CD4-positive, alpha-beta memory T cell (primary cell): ENCODE measurements at places on chromosomes 6 and 20. TPM values are rescaled to one million over a fixed set of nuclear protein-coding genes. Genes with fewer than 3 reads are reported as not detected.

DNA sequence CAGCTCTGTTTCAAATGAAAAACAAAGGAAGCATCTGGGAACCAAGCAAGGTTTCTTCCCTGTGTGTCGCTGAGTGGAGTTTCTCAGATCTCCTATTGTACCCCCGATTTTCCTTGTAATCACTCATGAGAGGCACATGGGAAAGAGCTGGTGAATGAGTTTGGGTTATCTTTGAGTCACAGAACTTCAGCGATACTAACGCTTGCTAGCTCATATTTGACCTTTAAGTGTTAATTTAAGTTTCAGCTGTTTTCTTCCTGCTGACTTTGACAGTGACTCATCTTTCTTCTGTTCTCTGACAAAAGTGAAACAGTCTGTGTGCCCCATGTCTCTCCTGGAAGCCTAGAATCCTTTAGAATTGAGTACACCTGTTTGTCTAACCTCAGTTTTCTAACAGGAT, 261.1 kb upstream of the RGS17 start:
- DNase-seq = no peak
- no peak overlapping the region for H3K27ac ChIP-seq
- H3K27me3 ChIP-seq = no peaks in the 10 kb centered on the region
- no peak overlapping the region for H3K4me3 ChIP-seq

- H3K27me3 ChIP-seq = no peaks in the 10 kb centered on the region
- H3K4me3 ChIP-seq = no peak overlapping the region
- no peaks in the 10 kb centered on the region for H3K36me3 ChIP-seq
- no peaks in the 10 kb centered on the region for H3K4me1 ChIP-seq
- DNase-seq = no peak
Measured at GRCh38 chr6:143486752-143487151, 24.8 kb downstream of the FUCA2 start.

DNA sequence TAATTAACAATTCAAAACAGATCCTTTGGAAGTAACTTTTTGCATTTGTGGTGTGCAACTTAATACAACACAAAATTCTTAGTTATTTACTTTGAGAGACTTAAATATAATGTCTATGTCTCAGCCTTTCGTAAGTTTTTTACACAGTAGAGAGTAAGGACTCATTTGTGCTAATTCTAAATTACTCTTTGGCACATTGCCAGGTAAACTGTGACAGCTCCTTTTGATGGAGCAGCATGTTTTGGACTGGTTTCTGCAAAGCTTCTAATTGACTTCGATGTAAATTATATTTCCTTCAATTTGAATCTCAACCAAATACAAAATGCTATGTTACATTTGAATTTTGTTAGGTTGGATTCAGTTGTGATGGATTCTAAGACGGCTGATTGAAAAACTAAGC, 450.7 kb upstream of the OPRM1 start:
- H3K27me3 ChIP-seq = no peaks in the 10 kb centered on the region
- H3K4me1 ChIP-seq = no peaks in the 10 kb centered on the region
- H3K4me3 ChIP-seq = no peak overlapping the region
- no peaks in the 10 kb centered on the region for H3K36me3 ChIP-seq
- H3K27ac ChIP-seq = no peak overlapping the region

DNA sequence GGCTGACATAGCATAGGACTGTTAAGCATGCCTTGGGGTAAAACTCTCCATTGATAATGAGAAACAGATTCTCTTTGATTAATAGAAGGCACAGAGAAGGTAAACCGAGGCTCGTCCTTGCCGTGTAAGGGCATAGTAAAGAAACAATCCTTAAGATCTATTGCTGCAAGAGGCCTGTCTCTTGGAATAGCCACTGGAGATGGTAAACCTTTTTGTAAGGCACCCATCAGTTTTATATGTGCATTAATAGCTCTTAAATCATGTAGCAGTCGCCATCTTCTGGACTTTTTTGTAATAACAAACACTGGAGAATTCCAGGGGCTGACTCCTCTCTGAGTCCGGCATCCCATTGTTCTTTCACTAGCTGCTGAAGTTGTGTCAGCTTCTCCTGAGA, 8.4 kb upstream of the ABHD12 start:
- H3K4me1 ChIP-seq = no peaks in the 10 kb centered on the region
- H3K36me3 ChIP-seq = no peaks in the 10 kb centered on the region
- no peaks in the 10 kb centered on the region for H3K27me3 ChIP-seq
- no peak overlapping the region for H3K27ac ChIP-seq
- no peak overlapping the region for H3K4me3 ChIP-seq
- DNase-seq = no peak

- no peaks in the 10 kb centered on the region for H3K36me3 ChIP-seq
- H3K27me3 ChIP-seq = no peaks in the 10 kb centered on the region
- H3K4me3 ChIP-seq = no peak overlapping the region
- H3K27ac ChIP-seq = no peak overlapping the region
- H3K4me1 ChIP-seq = no peaks in the 10 kb centered on the region
Measured at GRCh38 chr20:33433465-33434234, 9.9 kb downstream of the SNTA1 start.

GRCh38 chr6:80714513-80714912, 608.0 kb downstream of the BCKDHB start:
- no peak overlapping the region for H3K4me3 ChIP-seq
- DNase-seq = no peak
- H3K27me3 ChIP-seq = no peaks in the 10 kb centered on the region
- H3K36me3 ChIP-seq = no peaks in the 10 kb centered on the region
- no peak overlapping the region for H3K27ac ChIP-seq

GRCh38 chr20:49034070-49034732, 11.9 kb upstream of the CSE1L start:
- no peak overlapping the region for H3K27ac ChIP-seq
- H3K4me3 ChIP-seq = no peak overlapping the region
- peaks cover 19% of the 10 kb centered on the region for H3K4me1 ChIP-seq

DNA sequence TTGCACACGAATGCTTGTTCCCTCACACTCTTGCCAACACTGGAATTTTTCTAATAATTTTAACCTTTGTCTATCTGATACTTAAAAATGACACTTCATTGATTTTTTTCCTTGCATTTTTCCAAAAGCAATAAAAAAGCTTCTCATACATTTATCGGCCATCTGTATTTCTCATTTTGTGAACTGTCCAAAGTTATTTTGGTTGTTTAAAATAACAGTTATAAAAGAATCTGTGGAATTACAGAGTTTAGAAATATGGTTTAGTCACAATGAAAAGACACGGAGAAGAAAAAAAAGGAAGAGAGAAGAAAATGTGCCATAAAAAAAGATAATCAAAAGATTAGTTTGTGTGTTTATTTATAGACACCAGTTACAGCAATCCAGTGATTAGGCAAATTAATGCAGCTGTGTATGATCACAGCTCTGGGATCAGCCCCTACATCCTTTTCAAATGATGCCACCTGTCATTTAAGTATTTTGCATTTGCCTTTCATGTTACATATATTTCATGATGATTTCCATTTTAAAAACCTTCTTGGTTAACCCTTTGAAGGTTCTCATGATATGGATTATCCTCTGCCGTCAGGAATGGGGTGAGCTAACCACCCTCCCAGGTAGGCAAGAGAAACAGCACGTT, 171.7 kb downstream of the BACH2 start:
- no peak for DNase-seq
- no peaks in the 10 kb centered on the region for H3K4me1 ChIP-seq
- H3K4me3 ChIP-seq = no peak overlapping the region
- H3K36me3 ChIP-seq = no peaks in the 10 kb centered on the region
- no peak overlapping the region for H3K27ac ChIP-seq

GRCh38 chr6:24883618-24884017, 52.1 kb downstream of the RIPOR2 start:
- DNase-seq = peak; percentile 64
- H3K27ac ChIP-seq = peak overlapping the region; percentile 42
- H3K27me3 ChIP-seq = no peaks in the 10 kb centered on the region
- peaks cover 96% of the 10 kb centered on the region for H3K4me1 ChIP-seq
- H3K4me3 ChIP-seq = no peak overlapping the region

- H3K4me3 ChIP-seq = no peak overlapping the region
- H3K27me3 ChIP-seq = no peaks in the 10 kb centered on the region
- no peak overlapping the region for H3K27ac ChIP-seq
- no peaks in the 10 kb centered on the region for H3K36me3 ChIP-seq
Measured at GRCh38 chr20:17137692-17138091, 89.1 kb upstream of the PCSK2 start.

DNA sequence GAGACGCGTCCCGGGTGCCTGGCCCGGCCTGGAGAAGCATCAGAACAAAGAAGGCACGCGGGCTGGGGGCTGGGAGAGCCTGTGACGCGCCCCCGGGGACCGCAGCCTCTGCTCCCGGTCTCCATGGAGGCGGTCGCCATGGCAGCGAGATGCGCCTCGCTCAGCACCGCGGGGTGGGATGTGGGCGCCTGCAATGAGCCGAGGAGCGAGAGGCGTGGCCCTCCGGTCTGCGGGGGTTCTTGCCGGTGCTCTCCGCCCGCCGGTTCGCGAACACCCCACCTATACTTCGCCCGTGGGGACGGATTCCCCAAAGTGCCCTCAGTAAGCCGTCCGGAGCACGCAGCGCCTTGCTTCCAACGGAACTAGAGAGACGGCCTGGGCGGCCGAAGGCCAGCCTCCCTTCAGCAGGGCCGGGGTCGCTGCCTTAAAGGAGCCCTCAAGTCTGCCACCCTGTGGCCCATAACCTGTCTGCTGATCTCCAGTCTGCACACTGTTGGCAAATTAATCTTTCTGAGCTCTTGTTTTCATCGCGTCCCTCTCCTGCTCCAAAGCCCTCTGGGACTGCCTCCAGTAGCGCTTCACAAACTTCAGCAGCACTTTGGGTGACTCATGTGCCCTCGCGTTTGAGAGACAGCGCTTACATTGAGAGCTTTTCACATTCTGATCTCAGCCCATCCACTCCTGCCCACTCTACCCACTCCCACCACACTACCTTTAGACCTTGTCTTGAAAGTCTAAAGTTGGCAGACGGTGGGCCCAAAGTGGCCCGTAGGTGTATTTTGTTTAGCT, 983 bp upstream of the ADISSP start:
- peak; percentile 93 for DNase-seq
- H3K4me1 ChIP-seq = peaks cover 25% of the 10 kb centered on the region
- no peaks in the 10 kb centered on the region for H3K27me3 ChIP-seq
- H3K4me3 ChIP-seq = peak overlapping the region; percentile 90

DNA sequence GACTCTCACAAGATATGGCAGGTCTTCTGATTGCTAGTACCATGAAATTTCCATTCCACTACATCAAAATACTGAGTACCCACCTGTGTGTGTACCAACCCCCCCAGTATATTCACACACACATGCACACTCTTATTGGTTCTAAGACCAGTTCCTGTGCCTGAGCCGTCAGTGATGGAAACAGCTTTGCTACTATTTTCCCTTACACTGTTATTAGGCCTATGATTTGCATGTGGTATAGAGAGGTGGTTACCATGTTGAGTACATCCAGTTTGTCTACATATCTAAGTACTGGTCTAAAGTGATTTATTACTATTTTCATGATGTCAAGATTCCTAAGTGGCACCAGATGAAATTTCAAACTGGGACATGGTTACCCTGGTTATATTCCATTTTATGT, 459.9 kb downstream of the BCKDHB start:
- no peak overlapping the region for H3K27ac ChIP-seq
- H3K27me3 ChIP-seq = no peaks in the 10 kb centered on the region
- no peak for DNase-seq
- H3K4me3 ChIP-seq = no peak overlapping the region

DNA sequence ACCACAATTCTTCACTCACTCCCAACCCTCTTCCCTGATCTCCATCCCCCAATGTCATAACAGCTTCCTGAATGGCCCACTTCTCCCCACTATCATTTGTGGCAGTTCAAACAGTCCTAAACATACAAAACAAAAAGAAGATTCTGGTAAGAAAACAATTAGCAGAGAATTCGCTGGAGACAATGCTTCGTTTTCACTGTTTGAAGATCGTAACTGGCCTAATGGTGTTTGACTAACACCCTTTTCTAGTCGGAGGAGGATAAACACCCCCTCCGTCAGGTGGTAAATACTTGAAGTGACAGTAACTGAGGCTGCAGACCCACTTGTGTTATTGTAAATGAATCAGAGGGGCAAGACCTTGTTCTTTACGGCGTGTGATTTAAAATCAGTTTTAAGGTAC, 3.8 kb downstream of the EYA2 start:
- DNase-seq = no peak
- no peaks in the 10 kb centered on the region for H3K4me1 ChIP-seq
- H3K27ac ChIP-seq = no peak overlapping the region
- peaks cover 12% of the 10 kb centered on the region for H3K27me3 ChIP-seq

DNA sequence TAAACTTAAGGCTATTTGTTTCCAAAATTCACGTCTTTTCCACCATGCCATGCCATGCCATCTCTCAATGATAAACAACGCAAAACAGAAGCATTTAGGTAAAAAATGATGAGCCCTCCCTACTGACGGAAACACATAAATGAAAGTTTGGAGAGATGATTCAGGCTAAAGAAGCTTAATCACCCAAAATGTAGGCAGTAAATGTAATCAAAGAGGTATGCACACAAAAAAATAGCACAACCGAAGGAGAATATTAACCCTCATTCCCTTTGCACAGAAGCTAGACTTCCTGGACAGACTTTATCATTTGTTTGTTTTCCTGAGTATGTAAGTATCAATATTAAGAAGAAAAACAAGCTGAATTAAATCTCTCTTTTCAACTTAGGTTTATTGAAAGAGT, 28.8 kb downstream of the DCDC2 start:
- no peak overlapping the region for H3K27ac ChIP-seq
- H3K27me3 ChIP-seq = peaks cover 7% of the 10 kb centered on the region
- no peak for DNase-seq
- H3K4me1 ChIP-seq = no peaks in the 10 kb centered on the region

GRCh38 chr6:170298688-170299087, 7.8 kb upstream of the DLL1 start:
- no peak for DNase-seq
- peaks cover 30% of the 10 kb centered on the region for H3K4me1 ChIP-seq
- H3K36me3 ChIP-seq = no peaks in the 10 kb centered on the region
- peaks cover 25% of the 10 kb centered on the region for H3K27me3 ChIP-seq
- H3K4me3 ChIP-seq = no peak overlapping the region

GRCh38 chr20:63115651-63116411, 100.1 kb downstream of the YTHDF1 start:
- no peak overlapping the region for H3K27ac ChIP-seq
- no peaks in the 10 kb centered on the region for H3K4me1 ChIP-seq
- no peaks in the 10 kb centered on the region for H3K36me3 ChIP-seq
- DNase-seq = no peak
- H3K27me3 ChIP-seq = peaks cover 4% of the 10 kb centered on the region
- no peak overlapping the region for H3K4me3 ChIP-seq

GRCh38 chr6:158149641-158150040, 18.4 kb downstream of the SERAC1 start:
- no peak overlapping the region for H3K27ac ChIP-seq
- no peak overlapping the region for H3K4me3 ChIP-seq
- H3K36me3 ChIP-seq = peaks cover under 1% of the 10 kb centered on the region
- H3K27me3 ChIP-seq = no peaks in the 10 kb centered on the region
- H3K4me1 ChIP-seq = no peaks in the 10 kb centered on the region
- no peak for DNase-seq

Gene RAMACL
- 0.30 TPM for total RNA-seq

Gene HLA-A
- total RNA-seq = 2,200 TPM

Gene GSTA1
- total RNA-seq = not detected

Gene MLN
- total RNA-seq = not detected

Gene ERVFRD-1
- not detected for total RNA-seq

Gene CALHM4
- not detected for total RNA-seq

Gene PPP1R3G
- total RNA-seq = not detected

Gene LKAAEAR1
- not detected for total RNA-seq
